ENCODE measurements at places on chromosomes 1 and 21.

GRCh38 chr21:35147439-35147838, 98.3 kb upstream of the RUNX1 start:
- DNase-seq = no peak

- no peak for DNase-seq
Observed at GRCh38 chr1:109294481-109294880, 11.5 kb upstream of the PSRC1 start.

DNA sequence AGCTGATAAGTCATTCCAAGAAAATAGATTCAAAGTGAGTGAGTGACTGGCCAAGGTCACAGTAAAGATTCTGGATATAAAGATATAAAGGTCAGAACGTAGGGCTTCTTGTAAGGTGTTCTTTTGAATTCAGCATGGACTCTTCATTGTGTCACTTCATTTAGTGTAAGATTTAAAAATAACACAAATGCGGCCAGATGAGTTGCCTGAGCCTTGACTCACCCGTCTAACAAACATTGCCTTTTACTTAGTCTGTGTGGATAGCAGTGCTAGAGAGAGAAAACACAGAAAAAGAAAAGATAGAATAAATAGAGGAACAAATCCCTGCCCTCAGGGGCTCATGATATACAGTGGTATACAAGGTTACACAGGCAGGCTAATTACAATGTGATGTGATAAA, 223.4 kb downstream of the PLPP3 start:
- no peak for DNase-seq

GRCh38 chr1:235883261-235883927, 16.7 kb upstream of the LYST start:
- DNase-seq = no peak

GRCh38 chr1:240501115-240501514, 110.8 kb downstream of the GREM2 start:
- DNase-seq = no peak

GRCh38 chr1:31585736-31586365, 9.5 kb downstream of the TINAGL1 start:
- DNase-seq = no peak

DNA sequence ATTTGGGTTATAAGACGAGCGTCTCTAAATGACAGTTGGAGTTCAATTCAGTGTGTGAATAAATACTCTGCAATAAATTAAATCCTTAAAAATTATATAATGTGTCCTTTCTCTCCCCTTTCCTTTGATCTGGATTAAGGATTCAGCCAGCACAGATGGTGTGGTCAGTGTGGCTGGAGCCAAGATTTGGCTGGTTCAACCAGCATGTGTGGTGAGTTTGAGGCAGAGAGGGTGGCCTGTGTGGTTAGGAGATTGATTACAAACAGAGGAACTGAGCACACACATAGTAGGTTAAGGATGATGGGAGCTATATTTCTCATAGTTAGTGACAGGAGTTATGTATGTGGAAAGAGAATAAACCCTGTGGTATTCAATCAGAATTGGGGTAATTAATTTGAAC, 14.2 kb upstream of the AMIGO1 start:
- no peak for DNase-seq

DNA sequence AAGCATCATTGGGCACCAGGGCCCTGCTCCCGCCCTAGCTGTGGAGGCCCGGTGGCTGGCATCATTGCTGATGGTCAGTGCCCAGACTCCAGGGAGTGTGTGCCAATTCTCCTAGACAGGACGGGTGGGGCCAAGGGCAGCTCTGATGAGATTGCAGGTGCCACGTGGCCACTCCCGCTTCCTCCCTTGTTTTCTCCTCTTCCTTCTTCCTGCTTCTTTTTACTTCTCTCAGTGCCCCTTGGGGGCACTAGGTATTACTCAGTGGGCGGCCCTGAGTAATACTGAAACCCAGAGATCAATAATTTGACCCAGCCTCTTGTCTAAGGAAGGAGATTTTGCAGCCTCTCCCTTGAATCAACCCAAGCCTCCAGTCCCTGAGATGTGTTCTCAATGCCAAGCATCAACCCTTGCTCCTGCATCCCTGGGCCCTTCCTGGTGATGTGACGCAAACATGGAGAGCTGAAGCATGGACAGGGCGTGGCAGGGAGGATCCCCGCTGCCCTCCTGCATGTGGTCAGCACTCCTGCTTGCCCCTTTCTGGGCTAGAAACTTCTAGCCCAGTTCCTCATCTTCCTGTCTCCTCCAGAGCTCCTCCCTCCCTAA, 32.4 kb downstream of the CDK18 start:
- no peak for DNase-seq

DNA sequence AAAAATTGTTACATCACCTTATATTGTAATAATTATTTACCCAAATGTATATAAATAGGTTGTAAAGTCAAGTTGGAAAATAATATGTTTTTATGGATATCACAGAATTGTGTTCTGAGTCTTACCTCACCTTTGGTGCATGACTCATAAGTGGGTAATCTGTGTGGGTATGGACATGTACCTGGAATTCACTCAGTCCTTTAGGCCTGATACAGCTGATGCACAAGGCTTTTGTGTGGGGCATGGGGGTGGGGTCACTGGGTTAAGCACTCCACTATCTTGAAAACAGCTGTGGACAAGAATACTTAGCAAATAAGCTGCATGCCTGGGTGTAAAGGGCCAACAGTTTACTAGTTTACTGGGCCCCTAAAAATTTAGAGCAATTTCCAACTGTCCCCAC, 34.4 kb downstream of the INKA2 start:
- DNase-seq = no peak

DNA sequence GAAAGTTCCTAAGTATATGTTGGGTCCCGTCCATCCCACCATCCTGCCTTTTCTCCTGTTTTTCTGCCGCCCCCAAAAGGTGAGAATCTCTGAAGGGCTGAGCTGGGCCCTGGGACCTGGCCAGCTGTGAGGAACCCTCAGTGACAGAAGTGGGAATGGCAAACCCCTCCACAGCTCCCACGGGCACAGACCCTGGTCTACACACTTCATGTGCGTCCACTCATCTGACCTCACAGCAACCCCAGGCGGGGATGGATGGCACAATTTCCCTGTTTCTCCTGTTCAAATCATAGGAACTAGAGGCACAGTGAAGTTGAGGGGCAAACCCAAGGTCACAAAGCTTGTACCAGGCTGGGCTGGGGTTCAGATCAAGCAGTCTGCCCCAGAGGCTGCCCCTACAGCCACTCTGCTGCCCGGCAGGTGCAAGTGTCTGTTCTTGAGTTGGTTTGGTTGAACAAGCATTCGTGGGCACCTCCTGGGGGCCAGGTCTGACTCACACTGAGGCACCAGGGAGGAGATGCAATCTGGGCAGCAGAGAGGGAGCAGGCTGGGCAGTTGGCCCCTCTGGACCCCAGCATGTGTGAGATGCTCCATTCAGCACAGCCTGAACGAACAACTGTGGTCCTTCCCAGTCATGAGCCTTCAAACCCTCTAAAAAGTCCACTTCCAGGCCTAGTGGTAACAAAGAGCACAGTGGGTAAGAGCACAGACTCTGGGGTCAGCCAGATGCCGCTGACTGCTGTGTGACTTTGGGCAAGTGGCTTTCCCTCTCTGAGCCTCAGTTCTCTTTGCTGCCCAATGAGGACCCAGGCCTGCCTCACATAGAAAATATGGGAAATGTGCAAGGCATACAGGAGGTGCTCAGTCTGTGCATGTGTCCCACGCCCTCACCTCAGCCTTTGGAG, 4.0 kb downstream of the EDN2 start:
- DNase-seq = no peak

DNA sequence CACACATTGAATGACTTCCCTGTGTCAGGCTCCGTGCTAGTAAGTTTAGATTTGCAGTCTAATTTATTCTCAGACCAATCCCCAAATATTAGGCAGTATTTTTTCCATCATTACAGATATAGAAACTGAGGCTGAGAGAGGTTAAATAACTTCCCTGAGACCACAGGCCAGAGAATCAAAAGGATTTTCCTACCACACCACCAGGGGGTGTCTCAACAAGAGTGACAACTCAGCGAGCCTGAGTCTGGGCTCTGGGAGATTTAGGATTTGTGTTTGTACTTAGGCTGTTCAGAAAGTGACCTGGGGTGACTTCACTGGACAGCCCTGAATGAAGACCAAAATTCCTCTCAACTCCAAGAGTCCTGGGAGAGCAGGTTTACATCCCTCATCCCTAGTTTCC, 13.3 kb upstream of the LCE5A start:
- no peak for DNase-seq

DNA sequence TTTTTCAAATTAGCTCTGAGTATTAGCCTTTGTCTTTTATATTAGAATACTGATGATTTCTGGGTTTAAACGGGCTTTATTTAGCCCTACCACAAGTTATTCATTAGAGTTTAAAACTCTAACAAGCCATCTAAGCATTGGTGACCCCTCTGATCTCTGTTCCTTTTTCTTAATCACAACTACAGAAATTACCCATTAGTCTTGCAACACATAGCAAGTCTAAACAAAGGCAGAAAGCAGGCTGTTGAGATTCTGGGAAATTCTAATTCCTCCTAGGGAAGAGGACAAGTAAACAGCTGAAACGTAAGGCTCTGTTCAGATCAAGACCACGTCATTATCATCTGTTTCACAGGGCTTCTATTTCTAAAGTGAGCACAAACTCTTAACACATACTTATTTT, 491.2 kb upstream of the ZRANB2 start:
- no peak for DNase-seq

GRCh38 chr21:35450830-35451229, 401.7 kb upstream of the RUNX1 start:
- DNase-seq = no peak

GRCh38 chr1:244226435-244226834, 175.4 kb downstream of the ZBTB18 start:
- no peak for DNase-seq
